ENCODE measurements at places on chromosomes 6 and 20.
A peak's percentile ranks its signal among the peaks of the same experiment; 100 is the strongest.

- DNase-seq = no peak
These were observed 158.8 kb downstream of the JARID2 start for GRCh38 chr6:15404685-15404980.

GRCh38 chr6:139490482-139490881, 116.0 kb upstream of the CITED2 start:
- DNase-seq = no peak

DNA sequence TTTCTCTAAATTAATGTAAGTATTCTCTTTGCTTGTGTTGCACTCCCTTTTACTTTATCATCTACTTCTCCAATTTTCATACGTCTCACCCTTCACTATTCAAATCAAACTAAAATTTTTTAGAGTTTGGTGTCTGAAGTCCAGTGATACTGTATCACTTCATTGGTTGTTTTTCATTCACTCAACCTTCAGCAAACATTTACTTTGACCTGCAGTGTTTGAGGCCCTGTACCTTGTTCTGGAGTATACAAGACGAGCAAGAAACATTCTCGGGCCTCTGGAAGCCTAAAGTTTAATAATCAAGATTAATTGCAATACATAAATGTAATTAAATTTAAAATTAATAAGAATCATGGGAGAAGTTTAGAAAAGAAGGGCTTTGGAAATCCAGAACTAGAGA, 64.6 kb downstream of the SCAF8 start:
- no peak for DNase-seq

- no peak for DNase-seq
These were observed 275.2 kb downstream of the GMDS start for GRCh38 chr6:1970151-1970561.

- DNase-seq = no peak
These were observed 128.1 kb downstream of the ADAT2 start for GRCh38 chr6:143322386-143322785.

- no peak for DNase-seq
These were observed 33.0 kb downstream of the PYGB start for GRCh38 chr20:25280574-25281535.

GRCh38 chr6:155278319-155279049, 14.7 kb downstream of the CLDN20 start:
- no peak for DNase-seq

GRCh38 chr6:121579478-121579877, 144.0 kb downstream of the GJA1 start:
- no peak for DNase-seq

- no peak for DNase-seq
These were observed 514 bp downstream of the TCFL5 start for GRCh38 chr20:62860924-62861691.

GRCh38 chr6:14693301-14694192, 552.3 kb upstream of the JARID2 start:
- no peak for DNase-seq

DNA sequence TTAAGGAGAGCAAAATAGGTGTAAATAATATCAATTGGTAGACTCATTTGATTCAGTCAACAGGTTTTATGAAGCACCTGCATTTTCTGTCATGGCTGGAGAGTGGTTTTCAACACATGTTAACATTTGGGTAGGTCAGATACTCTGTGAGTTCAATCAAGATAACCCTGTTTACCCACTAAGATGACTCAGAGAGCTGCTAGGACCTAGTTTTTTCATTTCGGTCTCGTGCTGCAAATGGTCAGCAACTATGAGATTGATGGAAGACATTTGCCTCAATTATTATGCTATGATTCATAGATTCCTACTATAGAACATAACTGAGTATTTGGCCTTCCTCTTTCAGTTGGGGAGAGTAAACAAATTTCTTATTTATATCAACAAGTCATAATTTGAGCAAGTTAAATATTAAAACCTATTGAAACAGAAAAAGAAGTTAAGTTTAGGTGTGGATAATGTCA, 391.4 kb upstream of the CITED2 start:
- no peak for DNase-seq

- no peak for DNase-seq
These were observed 80.7 kb downstream of the RREB1 start for GRCh38 chr6:7188492-7188891.

DNA sequence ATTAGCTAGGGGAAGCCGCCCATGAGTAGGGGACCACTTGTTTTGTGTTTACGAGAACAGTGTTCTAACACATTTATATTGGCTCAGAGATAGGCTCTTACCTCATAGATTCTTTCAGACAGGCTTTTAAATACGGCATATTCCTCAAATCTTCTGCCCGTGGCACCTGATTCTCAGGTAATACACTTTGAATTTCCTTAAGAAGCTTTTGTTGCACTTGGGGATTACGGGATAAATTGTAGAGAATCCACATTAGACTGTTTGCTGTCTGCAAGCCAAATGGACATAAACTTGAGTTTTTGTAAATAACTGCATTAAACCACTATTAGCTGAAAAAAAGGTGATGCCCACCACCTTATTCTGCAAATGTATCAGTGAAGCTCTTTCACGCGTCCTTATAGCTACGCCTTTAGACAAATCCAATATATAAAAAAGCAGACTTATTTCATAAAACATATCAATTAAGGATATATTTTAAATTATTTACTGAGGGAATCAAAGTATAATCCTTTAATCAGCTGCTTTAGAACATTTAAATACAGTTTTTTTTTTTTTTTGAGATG, 14.8 kb downstream of the CYP24A1 start:
- no peak for DNase-seq

DNA sequence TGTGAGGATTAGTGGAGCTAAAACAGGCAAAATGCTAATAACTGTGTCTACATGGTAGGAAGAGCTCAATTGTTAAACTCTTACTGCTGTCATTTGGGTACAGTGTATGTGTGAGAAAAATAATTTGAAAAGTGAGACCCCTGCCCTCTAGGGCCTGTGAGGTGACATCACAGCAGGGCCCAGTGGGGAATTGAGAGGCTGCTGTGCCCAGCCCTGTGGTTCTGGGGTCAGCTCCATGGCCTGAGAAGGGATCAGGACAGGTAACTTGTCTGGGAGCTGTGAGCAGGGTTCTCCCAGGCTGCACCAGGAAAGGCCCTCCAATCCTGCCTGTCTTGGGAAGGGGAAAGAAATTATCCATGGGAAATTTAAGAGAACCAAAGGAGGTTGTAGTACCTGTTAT, 1.3 kb downstream of the SIRPB1 start:
- DNase-seq = no peak

DNA sequence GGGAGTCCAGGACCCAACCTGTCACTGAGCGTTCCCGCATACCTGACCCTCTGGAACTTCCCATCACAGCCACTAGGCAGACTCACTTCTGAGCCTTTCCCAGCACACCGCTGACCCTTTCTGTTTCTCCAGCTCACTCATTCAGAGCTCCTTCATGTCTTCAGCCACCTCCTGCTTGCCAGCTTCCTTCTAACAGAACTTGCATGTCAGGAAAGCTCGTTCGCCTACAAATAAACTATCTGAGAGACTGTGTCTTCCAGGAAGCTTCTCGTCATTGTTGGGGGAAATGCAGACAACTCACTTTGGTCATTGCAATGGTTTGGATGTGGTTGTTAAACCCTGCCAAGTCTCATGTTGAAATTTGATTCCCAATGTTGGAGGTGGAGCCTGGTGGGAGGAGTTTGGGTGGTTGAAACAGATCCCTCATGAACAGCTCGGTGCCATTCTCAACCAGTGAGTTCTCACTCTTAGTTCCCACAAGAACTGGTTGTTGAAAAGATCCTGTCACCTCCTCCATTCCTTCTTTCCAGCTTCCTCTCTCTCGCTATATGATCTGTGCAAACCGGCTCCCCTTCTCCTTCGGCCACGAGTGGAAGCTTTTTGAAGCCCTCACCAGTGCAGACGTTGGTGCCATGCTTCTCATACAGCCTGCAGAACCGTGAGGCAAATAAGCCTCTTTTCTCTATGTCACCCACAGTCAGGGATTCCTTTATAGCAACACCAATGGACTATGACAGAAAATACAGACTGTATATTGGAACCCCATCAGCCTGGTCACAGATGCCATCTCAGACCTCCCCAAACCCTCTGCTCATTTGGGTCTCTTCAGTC, 1.4 kb upstream of the MUC21 start:
- no peak for DNase-seq

DNA sequence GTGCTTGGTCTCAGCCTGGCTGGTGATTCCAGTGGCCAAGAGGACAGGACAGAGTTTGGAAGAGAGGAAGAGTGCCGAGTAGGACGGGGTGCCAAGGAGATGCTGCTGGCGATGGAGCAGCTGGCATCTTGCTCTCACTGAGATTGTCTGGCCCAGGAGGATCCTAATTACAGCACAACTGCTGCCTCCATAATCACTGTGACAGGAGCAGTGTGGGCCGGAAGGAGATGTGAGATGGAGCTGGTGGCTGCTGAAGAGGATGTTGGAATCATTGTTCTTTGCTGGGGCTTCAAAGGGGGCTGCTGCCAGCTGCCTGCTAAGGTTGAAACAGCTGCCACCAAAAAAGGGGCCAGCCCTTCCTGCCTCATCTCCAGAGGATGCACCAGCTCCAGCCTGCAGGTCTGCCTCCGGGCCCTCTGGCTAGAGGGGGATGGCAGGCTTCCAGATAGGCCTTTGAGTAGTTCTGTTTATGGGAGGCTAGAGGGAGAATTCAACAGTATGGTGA, 214.4 kb downstream of the RNF144B start:
- no peak for DNase-seq

DNA sequence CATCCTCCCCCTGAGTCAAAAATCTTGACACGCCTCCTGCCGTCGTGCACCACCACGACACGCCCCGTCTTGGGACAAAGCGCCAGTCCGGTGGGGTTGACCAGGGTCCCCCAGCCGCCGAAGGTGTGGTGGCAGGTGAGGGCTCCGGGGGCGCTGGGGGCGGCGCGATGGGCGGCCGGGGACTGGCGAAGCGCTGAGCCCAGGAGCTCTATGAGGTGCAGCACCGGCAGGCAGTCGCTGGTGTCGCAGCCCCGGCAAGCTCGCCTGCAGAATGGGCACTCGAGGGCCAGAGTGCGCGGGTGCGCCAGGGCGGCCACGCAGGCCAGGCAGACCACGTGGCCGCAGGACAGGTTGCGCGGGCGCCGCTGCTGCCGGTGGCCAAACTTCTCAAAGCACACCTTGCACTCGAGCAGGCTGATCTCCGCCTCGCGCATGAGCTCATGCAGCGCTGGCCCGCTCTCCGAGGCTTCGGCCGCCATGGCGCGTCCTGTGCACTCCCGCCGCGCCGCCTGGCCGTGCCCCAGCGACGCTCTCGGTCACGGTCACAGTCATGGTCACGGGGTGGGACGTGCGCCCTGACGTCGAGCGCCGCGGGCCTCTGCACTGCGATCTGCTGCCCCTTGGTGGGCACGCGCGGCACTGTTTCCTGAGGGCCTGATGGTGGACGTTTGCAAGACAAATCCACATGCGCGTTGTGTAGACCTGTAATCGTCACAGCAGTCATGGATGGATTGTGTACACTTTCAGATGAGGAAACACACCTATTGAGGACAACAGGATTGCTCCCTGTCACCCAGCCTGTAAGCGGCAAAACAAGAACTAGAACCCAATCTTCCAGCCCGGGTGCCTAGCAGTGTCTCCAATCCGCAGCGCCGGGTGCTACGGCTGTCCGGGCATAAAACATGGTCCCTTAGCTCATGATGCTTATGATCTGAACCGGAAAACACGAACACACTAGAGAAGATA, at the start of gene NHLRC1:
NHLRC1 (minus strand) TSS at position 550 of the 966 bp plus-strand sequence; CDS start at position 479, 71 bp downstream.
- peak; percentile 75 for DNase-seq

DNA sequence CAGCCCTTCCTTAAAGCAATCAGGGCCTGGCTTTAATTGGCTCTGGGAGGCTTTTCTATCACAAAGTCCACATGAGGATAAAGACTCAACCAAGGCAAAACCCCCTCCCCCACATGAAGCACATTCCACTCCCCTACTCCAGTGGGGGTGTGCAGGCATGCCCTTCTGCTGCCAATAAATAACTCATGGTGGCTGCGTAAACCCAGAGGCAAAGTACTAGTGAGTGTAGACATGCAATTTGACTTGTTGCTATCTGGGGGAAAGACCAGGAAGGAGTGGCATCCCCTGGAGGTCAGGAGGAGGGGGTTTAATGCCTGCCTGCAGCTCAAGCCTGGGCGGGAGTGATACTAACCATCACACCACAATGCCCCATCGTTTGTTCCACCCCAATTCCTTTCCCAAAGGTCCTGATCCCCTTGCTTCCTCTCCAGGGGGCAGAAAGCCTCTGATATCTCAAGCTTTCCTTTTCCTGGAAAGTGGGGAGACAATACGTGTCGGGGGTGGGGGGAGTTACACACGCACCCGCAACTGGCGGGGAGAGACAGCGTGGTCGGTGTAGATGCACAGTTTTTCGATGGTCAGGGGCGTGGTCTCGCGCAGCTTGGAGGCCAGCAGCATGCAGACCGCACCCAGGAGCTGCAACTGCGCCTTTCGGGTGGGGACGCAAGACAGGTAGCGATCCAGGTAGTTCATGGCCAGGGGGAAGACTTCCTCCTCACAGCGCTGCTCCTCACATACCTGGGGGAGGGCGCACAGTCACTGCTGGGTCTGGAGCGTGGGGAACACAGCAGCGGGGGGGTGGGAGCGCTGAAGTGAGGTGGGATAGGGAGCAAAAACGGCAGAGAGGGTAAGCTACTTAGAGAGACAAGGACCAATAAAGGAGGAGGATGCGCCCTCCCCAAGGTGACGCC, 1.5 kb downstream of the CCND3 start:
- DNase-seq = peak; percentile 11

DNA sequence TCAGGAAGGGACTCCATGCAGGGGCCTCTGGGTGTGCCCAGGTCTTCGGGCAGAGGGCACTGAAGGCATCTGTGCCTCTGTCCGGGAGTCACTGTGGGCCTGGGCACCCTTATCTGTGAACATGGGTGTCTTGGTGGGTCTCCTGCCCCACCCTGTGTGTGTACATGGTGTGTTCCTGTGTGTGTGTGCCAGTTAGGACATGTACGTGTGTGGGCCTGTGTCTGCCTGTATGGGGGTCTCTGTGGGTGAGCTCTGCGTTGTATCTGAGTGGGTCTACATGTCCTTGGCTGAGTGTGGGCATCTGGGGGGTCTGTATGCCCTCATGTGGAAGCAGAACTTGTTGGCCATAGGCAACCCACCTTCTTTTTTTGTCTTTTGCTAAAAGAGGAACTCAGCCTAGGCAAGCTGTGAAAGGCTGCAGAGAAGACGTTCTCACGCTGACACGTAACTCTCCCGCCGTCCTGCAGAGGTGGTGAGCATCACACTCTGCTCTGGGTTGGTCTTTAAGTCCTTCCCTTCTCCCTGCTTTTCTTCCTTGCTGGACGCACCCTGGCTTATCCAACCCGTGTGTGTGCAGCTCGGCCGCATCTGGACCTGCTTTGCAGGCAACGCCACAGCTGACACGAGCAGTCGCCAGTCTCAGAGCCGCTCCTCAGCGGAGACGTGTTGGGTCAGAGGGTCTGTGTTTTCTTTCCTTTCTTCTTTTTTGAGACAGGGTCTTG, 532 bp upstream of the NPBWR2 start:
- no peak for DNase-seq

DNA sequence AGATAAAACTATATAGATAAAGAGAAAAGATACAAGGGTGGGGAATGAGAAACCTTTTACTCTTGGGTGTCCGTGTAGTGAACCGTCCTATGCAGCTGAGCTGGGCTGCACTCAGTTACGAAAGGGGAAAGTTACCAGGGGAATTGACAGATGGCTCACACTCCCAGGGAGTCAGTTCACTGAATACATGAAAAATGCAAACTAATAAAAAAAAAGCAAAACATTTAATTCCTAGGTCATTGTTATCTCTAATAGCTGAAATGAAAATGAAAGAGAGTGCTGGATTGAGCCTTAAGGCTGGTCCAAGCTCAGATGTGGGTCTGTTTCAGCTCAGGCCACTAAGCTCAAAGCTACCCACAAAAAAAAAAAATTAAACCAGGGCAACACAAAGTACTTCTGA, 138.0 kb downstream of the THBS2 start:
- DNase-seq = no peak

All from progenitor cell of endocrine pancreas (in vitro differentiated cells).